ENCODE measurements at places on chromosomes 1 and 21.

DNA sequence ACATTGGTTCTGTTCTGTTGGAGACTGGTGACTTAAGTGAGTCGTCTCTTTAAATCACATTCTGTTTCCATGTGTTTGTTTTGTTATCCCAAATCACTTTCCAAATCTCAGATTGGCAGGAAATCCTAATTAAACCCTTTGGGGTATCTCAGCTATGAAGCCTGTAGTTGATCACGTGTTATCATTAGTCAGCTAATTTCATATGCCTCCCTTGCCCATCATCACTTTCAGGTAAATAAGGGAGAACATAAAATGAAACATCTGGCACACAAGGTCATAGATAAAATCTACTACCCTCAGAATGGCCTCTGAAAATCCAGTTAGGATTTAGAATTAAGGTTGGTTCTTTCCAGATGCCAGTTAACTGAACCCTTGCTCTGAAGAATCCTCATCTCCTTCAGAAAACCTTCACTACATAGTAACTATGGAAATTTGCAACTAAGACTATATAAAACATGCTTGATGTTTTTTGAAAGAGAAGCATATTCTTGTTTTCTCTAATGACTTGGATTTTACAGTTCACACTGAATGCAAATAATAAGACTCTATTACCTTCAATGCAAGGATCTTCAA lies 401.5 kb downstream of the DSCAM start:
- no peak for DNase-seq

- no peak for DNase-seq
Observed at GRCh38 chr1:109504974-109505373, 4.6 kb downstream of the AMIGO1 start.

GRCh38 chr1:204649721-204650521 lies 35.6 kb downstream of the LRRN2 start:
- no peak for DNase-seq

DNA sequence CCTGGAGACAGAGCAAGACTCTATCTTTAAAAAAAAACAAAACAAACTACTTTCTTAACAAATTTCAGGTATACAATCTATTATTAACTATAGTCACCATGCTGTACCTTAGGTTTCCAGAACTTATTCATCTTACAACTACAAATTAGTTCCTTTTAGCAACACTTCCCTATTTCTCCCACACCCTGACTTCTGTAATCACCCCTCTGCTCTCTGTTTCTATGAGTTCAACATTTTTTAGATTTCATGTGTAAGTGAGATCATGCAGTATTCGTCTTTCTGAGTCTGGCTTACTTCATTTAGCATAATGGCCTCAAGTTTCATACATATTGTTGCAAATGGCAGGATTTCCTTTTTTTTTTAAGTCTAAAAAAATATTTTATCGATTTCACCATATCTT lies 77.9 kb upstream of the LPGAT1 start:
- no peak for DNase-seq

DNA sequence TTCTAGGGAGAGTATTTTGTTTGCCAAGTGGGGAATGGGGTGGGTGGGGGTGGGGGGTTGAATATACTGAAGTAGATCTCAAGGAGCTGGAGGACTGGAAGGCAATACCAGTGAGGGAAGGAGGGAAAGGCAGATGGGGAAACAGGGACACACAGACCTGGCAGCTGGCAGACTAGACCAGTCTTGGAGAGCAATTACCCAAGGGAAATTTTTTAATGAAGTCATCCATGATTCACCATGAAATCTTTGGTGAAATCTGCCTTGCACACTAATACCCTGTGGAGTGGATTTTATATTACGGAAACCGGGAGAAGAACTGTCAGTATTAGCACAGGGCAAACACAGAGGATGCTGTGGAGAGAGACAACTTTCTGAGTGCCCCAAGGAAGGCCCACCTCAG lies 29.7 kb upstream of the MARK1 start:
- DNase-seq: no peak

GRCh38 chr1:57671750-57672149 lies 247.9 kb upstream of the DAB1 start:
- no peak for DNase-seq

- no peak for DNase-seq
Observed at GRCh38 chr1:98706173-98706843, 44.8 kb downstream of the SNX7 start.

DNA sequence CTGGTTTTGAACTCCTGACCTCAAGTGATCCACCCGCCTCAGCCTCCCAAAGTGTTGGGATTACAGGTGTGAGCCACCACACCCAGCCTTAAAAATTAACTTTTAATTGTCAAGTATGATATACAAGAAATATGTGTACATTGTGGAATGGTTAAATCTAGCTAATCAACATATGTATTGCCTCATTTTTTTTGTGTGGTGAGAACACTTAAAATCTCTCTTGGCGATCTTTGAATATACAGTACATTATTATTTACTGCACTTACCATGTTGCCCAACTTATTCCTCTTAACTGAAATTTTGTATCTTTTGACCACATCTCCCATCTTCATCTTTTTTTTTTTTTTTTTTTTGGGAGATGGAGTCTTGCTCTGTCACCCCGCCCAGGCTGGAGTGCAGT lies 23.3 kb downstream of the THRAP3 start:
- DNase-seq: no peak

DNA sequence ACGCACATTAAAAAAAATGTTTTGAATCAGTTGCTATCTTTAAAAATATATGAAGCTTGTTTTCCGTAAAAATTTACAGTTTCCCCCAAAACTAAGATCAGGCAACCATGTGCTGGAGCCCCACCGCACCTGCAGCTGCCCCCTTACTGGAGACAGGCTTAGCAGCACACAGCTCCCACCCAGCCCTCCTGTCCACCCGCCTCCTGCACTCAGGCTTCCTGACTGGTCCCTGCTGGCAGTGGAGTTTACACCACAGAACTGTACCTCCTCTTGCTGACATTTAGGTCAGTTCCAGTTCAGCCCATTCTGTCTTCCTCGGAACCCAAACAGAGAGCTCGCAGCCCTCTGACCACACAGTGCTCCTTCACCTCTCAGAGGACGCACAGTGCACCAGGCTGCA lies 2.1 kb downstream of the GPR161 start:
- DNase-seq: no peak
